Testis (tissue), 5 donors: ENCODE measurements at places on chromosomes 16 and 17.
A peak's percentile ranks its signal among the peaks of the same experiment; 100 is the strongest.

DNA sequence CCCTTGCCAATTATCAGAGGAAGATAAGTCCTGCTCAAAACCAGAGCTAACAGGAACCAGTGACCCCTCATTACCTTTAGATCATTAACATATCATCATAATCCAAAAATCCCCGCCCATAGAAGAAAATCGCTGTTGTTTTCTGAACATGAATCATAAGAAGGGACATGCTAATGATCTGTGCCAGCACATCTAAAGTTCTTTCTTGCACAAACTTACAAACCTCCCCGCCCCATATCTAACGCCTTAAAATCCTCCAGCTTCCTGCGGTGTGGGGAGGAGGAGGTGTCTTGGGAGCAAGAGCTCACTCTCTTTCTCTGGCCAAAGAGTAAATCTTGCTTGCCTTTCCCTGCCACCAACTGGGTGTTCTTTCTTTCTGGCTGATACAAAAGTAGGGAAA lies 78.3 kb downstream of the IRX3 start:
- DNase-seq = no peak
- H3K4me3 ChIP-seq = no peak overlapping the region
- H3K27ac ChIP-seq = no peak overlapping the region
- no peaks in the 10 kb centered on the region for H3K36me3 ChIP-seq
- H3K4me1 ChIP-seq = peaks cover 6% of the 10 kb centered on the region
- no peaks in the 10 kb centered on the region for H3K27me3 ChIP-seq

DNA sequence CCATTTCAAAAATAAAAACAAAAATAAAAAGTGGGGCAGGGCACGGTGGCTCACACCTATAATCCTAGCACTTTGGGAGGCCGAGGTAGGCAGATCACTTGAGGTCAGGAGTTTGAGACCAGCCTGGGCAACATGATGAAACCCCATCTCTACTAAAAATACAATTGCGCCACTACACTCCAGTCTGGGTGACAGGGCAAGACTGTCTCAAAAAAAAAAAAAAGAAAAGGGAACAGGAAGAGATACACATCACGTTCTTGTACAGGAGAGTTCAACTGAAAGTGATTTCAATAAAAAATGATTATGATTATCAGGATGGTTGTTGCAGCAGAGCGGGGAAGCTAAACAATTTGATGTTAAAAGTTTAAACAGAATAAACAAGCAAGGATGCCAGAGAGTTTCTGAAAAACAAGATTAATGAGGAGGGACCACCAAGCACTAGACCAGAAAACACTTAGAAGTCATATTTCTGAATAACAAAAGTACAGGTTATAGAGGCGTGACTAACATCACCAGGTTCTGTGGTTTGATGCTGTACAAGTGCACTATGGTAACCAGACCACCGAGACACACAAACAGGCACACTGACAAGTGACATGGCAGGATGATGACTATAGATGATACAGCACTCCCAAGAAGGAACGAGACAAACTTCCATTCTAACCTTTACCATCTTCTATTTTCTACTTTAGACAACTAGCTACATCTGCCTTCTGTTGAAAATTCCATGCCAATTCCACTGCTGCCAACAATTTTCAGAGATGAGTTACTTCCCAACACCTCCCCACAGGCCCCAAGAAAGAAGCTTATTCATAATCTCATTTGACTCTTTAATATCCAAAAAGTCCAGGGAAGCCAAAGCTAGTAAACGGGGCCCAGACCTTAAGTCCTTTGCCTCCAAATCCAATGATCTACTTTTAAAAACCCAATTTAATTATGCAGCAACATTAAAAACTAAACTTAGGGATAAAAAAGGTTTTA lies 11.8 kb downstream of the DNAJA2 start:
- H3K36me3 ChIP-seq = no peaks in the 10 kb centered on the region
- H3K4me3 ChIP-seq = no peak overlapping the region
- H3K27ac ChIP-seq = no peak overlapping the region
- no peak for DNase-seq
- H3K4me1 ChIP-seq = no peaks in the 10 kb centered on the region

DNA sequence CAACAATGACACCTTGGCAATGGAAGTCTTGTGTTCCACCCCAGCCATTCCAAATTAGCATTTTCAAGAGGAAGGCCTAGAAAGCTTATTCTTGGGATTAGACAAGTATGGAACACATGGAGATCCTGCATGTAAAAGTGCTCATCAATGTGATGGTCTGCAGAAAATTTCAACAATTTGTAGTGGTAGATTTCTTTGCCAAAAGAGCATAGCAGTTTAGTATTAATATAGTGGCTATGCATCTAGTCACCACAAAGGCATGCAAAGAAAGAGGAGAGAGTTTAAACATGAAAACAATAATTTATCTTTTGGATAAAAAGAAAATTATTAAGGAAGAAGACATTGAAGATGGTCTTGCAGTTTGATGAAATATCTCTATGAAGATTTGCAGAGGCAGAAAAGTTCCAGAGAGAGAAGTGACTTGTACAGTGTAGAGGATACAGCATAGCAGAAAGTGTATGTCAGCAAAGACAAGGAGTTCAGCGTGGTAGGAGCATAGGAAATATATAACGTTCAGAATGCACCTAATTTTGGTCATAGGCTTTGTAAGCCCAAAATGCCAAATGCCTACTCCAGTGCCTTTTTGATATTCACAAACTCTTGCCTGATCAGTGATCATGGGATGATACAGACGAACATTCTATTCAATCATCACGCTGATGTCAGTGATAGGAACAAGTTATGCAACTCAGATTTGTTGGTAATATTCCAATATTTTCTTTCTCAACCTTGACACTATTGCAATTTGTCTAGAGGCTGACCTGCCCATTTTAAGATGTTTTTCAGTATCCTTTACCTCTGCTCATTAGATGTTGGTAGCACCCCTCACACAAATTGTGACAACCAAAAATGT lies 727.9 kb upstream of the SOX9 start:
- DNase-seq = no peak
- no peaks in the 10 kb centered on the region for H3K27me3 ChIP-seq
- no peaks in the 10 kb centered on the region for H3K36me3 ChIP-seq
- no peaks in the 10 kb centered on the region for H3K4me1 ChIP-seq

DNA sequence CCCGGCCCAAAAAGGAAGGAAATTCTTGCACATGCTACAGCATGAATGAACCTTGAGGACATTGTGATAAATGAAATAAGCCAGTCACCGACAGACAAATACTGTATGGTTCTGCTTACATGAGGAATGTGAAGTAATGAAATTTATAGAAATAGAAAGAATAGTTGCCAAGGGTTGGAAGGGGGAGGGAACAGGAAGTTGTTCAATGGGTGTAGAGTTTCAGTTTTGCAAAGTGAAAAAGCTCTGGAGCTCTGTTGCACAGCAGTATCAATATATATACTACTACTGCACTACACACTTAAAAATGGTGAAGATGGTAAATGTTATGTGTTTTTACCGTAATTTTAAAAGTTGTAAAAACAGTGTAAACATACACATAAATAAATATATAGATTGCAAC lies 43.7 kb downstream of the PKD1L3 start:
- H3K4me3 ChIP-seq = no peak overlapping the region
- H3K27ac ChIP-seq = no peak overlapping the region
- no peak for DNase-seq
- no peaks in the 10 kb centered on the region for H3K4me1 ChIP-seq
- H3K27me3 ChIP-seq = no peaks in the 10 kb centered on the region
- no peaks in the 10 kb centered on the region for H3K36me3 ChIP-seq

- H3K4me1 ChIP-seq = no peaks in the 10 kb centered on the region
- no peak overlapping the region for H3K27ac ChIP-seq
- DNase-seq = no peak
- H3K4me3 ChIP-seq = no peak overlapping the region
- H3K27me3 ChIP-seq = no peaks in the 10 kb centered on the region
- H3K36me3 ChIP-seq = no peaks in the 10 kb centered on the region
Observed at GRCh38 chr17:38984666-38985065, 17.5 kb upstream of the FBXO47 start.

DNA sequence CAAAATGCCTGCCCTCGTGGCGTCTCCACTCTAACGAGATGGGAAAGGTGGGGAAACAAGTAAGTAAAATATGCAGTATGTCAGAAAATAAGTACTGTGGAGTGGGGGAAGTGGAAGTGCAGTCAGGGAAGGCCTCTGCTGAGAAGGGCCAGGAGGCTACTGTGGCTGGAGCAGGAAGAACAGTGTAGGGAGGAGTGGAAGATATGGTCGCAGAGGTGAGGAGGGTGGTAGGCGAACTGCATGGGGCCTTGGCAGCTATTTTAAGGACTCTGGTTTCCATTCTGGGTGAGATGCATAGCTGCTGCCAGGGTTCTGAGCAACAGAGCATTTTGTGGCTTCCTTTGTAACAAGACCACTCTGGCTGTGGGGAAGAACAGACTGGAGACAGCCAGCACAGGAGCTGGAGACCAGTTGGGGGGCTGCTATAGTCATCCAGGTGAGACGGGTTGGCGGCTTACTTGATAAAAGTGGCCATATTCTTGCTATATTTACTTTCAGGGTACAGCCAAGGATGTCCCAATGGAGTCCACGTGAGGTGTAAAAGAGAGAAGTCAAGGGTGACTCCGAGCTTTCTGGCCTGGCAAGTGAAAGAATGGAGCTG lies 42.6 kb downstream of the CYTH1 start:
- peaks cover 8% of the 10 kb centered on the region for H3K4me1 ChIP-seq
- no peaks in the 10 kb centered on the region for H3K27me3 ChIP-seq
- no peaks in the 10 kb centered on the region for H3K36me3 ChIP-seq
- no peak overlapping the region for H3K4me3 ChIP-seq

DNA sequence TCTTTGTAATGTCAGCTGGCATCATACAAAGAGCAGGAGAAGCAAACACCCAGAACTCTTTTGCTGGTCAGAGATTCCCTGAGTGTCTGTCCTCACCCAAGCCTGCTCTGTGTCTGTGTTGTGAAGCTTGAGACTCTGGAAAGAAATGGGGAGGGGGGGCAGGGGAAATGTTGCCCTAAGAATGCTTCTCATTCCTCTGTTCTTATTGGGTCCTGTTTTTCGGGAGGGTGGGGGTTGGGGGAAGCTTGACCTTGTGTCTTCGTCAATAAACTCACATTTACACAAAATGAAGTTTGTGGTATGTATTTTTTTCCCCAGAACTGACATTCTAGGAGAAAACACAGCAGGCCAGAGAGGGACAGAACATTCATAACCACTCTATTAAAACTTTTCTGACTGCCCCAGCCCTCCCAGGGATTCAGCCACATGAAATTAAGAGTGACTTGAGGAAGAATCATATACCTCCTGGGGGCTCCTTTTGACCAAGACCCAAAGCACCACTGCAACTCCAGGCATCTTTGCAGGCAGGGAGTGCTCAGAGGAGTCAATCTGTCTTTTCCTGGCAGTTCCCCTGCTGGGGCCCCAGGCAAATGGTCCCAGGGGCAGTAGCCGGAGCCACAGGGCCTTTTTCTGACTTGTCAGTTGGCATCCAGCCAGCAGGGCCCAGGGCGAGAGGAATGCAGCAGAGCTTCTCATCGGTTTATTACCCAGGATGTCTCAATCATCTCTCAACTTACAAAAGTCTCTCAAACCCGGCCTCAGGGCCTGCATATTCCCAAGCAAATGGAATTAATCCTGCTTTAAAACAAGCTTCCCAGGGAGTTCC lies 5.1 kb upstream of the RASL10B start:
- H3K4me1 ChIP-seq = peaks cover 6% of the 10 kb centered on the region
- no peak overlapping the region for H3K4me3 ChIP-seq
- H3K27ac ChIP-seq = no peak overlapping the region

GRCh38 chr16:48632137-48632774 lies 22.3 kb upstream of the N4BP1 start:
- H3K4me3 ChIP-seq = no peak overlapping the region
- H3K36me3 ChIP-seq = no peaks in the 10 kb centered on the region
- no peaks in the 10 kb centered on the region for H3K27me3 ChIP-seq
- H3K27ac ChIP-seq = no peak overlapping the region

GRCh38 chr17:78127239-78127887 lies 1.2 kb downstream of the TMC6 start:
- H3K4me1 ChIP-seq = peaks cover 25% of the 10 kb centered on the region
- H3K4me3 ChIP-seq = peak overlapping the region; percentile 58
- H3K27ac ChIP-seq = peak overlapping the region; percentile 67
